Foreskin keratinocyte (primary cell): ENCODE measurements at places on chromosomes 4 and X.

DNA sequence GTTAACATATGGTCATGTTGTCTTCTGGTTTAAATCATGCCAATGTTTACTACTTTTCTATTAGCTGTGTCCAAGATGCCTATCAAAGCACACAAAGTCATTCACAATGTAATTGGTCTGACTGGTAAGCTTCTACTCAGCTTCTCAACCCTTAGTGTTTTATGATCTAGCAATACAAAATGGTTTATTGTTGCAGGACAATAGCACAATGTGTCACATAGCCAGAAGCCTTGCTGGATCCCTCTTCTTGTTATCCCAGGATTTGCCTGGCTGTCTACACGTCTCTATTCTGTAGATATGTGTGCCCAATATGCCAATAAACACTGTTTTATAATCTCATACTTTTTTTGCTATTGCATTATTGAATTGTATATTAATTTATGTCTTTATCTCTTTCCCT, 1111.0 kb upstream of the AGA start:
- DNase-seq = no peak

DNA sequence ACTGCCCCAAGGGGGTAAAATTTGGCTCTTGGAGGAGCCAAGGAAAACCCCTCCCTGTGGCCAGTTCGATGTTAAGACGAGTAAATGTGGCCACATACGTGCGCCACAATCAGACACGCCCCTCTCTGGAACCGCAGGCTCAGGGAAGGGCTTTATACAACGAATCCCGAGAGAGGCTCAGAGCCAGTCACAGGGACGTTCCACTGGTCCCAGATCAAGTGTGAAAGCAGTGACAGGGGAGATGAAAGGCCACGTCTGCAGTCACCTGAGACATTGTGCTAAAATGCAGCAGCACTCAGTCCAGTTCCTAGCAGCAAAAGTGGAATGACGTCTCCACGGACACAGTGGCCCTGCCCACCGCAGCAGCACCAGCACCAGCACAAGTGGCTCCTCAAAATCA, 68.0 kb downstream of the ACOX3 start:
- no peak for DNase-seq

DNA sequence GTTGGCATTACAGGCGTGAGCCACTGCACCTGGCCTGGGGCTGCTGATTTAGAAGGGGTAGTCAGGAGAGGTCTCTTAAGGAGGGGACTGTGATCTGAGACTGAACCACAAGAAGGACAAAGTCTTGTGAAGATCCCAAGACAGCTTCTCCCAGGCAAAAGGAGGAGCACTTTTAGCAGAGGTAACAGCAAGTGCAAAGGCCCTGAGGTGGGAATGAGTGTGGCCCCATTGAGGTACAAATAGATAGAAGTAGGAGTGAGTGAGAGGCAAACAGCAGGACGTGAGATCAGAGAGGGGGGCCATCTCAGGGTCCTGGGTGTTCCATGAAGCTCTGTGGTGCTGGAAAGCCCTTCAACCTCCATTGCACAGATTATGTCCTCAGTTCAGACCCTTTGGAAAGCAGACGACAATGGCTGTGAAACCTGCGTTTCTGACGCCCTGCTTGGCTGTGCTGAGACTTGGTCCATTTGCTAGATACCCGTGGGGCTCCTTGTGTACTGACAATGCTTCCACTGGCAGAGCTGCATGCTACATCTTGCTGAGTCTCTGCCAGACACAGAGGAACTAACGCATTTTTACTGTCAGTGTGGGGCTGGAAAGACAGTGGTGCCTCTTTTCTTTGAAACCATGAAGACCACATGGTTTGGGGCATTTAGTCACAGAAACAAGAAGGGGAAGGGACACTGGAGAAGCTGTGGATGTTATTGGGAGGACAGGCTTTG, 1.3 kb upstream of the CCKAR start:
- peak; percentile 9 for DNase-seq

DNA sequence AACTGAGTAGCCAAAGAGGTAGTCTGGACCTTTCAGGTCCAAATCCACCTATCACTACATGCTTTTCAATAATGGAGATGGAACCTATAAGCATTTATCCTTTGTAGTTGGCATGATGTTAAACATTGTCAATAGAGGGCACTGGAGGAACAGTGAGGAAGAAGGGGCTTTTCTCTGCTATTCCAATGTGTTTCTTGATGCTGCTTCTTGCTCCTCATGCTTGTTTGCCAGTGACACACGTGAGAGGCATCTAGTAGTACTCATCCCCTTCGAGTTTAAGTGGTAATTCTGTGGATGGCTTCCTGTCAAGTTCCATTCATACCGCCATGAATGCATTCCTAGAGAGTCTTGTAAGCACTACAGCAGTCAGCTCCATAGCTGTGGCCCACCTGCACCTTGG, 84.0 kb downstream of the NAA11 start:
- peak; percentile 70 for DNase-seq
